ENCODE measurements at places on chromosomes 1 and 21. TPM values are rescaled to one million over a fixed set of nuclear protein-coding genes. Genes with fewer than 3 reads are reported as not detected.
A peak's percentile ranks its signal among the peaks of the same experiment; 100 is the strongest.

Gene PSRC1
- total RNA-seq: 67.0 TPM

DNA sequence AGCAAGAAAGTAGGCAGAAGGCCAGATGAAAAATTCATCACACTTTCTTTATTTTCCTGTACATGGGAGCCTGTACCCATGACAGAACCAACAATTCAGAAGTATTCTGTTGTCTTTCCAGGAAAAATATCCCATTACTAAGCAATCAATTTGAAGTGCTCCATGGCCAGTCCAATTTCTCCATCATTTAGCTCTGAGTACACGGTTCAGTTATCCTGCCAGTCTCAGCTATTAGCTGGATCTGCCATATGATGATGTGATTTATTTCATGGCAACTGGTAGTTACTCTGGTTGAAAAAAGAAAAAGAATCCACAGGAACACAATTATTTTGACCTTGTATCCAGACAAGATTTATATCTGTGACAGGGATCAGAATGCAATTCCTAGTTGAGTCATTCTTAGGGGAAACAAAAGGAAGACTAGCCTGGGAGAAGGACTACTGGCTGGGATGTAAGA is 70.6 kb upstream of the GORAB start:
- DNase-seq: no peak

DNA sequence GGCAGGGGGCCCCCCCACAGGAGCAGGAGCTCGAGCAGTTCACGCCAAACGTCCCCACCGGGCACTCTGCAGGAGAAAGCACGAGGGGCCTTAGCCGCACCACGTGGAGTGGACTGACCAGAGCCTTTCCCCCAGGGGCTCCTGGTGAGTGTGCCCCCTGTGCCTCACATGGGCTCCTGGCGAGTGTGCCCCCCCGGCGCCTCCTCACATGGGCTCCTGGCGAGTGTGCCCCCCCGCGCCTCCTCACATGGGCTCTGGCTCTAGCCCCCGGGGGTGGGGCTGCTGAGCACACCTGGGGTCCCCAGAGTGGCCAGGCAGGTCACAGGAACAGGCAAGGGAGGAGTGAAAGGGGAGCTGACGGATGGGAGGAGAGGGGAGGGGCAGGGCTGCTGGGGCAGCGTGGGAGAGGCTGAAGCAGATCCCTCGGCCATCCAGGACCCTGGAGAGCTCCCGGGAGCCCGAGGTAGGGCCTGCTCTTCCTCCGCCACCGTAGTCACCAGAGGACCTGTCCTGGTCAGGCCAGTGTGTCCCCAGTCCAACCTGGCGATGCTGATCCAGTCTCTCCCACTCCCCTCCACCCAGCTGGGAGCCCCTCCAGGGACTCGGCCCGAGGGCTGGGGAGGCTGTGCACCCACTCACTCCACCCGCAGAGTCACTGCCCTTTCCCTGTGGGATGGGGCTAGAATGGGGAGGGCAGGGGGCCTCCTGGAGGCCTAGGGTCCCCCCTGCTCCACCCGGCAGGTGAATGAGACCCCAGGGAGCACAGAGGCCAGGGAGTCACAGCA is 47.6 kb downstream of the ARHGEF16 start:
- peak; percentile 91 for DNase-seq

- DNase-seq: no peak
Observed at GRCh38 chr1:96845464-96845863, 123.9 kb downstream of the PTBP2 start.
